SIG-M5 (cell line): ENCODE measurements at places on chromosomes 5 and 9.

DNA sequence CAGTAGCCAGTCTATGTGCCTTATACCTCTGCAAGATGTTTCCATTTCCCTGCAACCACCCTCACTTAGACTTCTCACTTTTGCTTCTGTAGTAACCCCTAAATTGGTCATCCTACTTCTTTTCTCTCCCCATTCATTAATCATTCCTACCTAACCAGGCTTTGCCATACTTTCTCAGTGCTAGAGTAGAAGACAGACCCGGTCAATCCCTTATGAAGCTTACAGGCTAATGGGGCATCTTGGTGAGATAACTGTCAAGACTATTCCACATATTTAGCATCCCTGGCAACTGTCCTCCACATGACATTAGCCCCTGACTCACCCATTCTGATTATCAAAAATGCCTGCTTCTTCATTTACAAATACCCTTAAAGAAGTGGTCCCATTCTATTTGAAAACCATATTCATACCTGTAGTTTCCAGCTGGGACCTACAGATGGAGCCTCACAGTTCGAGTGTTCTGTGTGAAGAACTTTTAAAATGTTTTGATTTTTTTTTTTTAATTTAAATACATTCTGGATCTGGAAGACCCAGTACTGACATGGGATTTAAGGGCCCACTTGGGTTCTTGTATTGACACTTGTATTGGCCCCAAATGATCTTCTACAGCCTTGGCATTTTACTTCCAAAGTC, 21.0 kb downstream of the F2RL2 start:
- no peak for DNase-seq

- DNase-seq: no peak
These were observed 970.9 kb upstream of the NUDT12 start for GRCh38 chr5:104533498-104533897.

DNA sequence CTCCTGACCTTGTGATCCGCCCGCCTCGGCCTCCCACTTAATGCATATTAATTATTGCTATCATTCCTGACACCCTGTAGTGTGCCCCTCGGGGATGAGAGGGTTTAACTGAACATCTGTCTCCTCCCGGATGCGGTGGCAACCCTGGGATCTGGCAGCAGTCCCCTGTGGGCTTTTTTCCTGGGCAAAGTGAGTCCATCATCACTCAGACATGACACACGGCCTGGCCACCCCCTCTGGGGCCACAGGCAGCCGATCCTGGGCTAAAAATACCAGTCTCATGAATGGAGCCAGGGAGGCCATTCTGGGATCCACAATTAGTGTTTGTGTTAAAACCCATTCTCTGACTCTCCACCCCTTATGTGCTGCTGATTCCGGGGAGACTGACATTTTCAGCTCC, 161.2 kb downstream of the RGS3 start:
- no peak for DNase-seq

DNA sequence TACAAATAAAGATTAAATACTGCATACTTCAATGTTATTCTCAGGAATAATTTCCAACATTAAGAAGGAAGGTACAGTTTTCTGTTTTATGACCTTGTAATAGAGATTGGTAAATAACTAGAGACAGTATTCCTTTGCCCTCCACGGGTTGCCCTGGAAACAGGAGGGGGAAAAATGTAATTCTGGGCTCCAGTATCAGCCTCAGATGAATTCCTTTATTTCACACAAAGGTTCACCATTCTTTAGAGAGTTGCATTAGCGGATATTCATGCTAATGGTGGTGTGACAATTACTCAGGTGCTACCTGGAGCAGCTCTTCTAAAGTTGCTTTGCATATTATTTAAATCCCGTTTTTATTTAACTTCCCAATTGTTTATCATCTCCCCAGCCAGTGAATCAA, 42.6 kb downstream of the CETN3 start:
- no peak for DNase-seq

DNA sequence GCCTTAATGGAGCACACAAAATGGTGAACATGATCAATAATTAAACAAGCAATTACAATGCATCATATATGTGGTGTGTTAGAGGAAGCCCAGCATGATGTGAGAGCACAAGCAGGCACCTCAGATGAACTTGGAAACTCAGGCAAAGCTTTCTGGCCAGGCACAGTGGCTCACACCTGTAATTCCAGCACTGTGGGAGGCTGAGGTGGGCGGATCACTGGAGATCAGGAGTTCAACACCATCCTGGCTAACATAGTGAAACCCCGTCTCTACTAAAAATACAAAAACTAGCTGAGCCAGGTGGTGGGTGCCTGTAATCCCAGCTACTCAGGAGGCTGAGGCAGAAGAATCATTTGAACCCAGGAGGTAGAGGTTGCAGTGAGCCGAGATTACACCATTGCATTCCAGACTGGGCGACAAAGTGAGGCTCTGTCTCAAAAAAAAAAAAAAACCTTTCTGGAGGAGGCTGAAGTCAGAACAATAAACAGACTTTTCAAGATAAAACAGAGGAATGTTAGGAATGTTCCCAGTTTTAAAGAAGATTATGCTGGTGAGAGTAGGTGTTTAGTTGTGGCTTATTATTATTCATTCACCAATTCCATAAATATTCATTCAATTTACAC, 159.4 kb downstream of the CEMIP2 start:
- DNase-seq: no peak
